ENCODE measurements at places on chromosomes 6 and 20. TPM values are rescaled to one million over a fixed set of nuclear protein-coding genes. Genes with fewer than 3 reads are reported as not detected.

The DACT2 gene
- total RNA-seq = not detected

The PROKR2 gene
- total RNA-seq = not detected

The VWA7 gene
- total RNA-seq = 1.4 TPM

The SLC32A1 gene
- not detected for total RNA-seq

The WFDC5 gene
- not detected for total RNA-seq

The PPP1R18 gene
- total RNA-seq = 176 TPM

The GPX5 gene
- not detected for total RNA-seq
